ENCODE measurements at places on chromosomes 3 and 15.

DNA sequence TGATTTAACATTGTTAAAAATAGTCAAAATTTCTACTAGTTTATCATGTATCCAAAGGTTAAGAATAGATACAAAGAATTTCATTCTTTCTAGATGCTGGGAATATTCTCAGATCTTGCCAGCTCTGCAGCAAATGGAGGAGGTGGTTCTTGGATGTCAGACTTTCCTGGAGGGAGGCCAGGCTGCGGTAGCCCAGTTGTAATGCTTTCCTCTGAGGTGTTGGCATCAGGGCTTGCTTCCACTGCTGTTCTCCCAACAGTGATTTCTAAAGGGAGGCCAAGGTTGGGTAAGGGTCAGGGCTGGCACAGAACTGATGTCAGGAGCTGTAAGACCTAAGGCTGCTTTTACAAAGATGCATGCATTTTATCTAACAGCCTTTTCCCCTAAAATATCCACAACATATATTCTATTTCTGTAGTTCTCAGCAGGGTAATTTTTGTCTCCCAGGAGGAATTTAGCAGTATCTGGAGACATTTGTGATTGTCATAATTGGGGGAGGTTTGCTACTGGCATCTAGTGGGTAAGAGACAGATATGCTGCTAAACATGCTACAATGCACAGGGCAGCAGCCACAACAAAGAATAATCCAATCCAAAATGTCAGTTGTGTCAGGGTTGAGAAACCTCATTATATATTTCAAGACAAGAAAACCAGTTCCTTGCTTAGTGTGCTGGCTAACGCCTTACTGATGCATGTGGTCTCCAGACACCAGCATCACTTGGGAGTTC is 42.0 kb upstream of the SPTSSB start:
- no peak for DNase-seq

GRCh38 chr3:13012221-13012691 is 61.0 kb downstream of the IQSEC1 start:
- DNase-seq, result no peak

DNA sequence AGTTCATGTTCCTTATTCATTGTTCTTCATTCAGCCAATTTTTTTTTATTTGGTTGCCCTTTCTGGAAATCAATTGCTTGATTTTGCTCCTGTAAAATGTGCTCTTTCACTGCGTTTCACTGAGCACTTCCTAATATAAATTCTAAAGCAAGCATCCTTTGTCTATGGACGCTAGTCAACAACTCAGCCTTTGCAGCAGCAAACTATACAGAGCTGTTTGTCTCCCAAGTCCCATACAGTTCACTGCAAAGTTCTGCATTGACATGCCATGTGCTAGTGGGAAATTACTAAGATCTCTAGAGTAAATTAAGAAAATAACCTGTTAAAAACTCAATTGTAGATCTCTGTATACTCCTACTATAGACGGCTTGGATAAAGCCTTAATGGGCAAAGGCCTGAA is 130.1 kb upstream of the BHLHE40 start:
- no peak for DNase-seq

DNA sequence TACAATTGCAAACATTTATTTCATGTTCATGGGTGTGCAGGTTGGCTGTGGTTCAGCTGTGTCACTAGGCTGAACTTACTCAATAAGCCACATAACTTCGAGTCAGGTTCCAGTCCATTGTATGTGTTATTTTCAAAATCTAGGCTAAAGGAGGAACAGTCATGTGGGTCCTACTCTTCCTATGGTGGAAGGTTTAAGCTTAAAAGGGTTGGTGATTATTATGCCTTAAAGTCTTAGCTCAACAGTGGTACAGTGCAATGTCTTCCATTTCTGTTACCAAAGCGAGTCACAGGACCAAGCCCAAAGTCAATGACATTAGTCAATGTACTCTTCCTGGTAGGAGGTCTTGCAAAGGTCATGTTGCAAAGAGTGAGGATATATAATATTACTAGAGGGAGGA is 78.2 kb downstream of the ATG7 start:
- no peak for DNase-seq
